Cardiac septum (tissue), 1 donor: ENCODE measurements at places on chromosomes 12 and 14.

DNA sequence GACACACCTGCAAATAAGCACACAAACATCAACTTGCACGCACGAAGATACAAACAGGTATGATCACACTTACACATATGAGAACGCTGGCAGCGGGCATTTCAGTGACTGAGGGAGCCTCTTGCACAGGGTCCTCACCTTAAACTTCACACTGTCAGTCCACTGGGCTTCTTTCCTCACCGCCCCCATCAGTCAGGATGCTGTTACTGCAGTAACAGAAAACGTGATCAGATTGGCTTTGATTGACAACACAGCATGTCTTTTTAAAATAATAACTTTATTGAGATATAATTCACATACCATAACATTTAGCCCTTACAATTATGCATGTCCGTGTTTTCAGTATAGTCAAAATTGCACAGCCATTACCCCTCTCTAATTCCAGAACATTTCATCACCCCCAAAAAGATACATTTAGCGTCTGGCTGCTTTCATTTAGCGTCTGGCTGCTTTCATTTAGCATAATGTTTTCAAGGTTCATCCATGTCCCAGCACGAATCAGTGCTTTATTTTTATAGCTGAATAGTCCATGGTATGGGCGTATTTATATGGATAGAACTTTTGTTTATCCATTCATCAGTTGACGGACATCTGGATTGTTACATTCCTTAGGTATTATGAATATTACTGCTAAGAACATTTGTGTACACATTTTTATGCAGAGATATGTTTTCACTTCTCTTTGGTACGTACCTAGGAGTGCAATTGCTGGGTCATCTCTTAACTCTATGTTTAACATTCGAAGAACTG, 8.4 kb downstream of the CCDC197 start:
- no peak for DNase-seq

DNA sequence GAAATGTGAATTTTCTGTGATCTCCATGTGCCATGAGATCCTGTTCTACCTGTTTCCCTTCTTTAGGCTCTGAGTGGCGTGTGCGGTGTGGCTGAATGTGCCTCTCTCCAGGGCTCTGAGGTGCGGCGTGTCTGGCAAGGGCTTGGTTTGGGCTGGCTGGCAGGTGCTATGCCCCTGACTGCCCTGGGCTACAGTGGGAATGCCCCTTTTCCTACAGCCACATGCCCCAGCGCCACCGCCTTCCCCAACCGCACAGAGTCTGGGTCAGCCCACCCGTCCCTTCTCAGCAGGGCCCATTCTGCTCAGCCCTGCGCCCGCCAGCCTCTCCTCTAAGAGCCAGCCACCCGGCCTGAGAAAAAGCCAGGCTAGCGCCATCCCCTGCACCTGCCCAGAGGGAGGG, 24.7 kb downstream of the BTBD6 start:
- no peak for DNase-seq

- no peak for DNase-seq
Observed at GRCh38 chr12:75478116-75478794, 2.3 kb upstream of the GLIPR1 start.

DNA sequence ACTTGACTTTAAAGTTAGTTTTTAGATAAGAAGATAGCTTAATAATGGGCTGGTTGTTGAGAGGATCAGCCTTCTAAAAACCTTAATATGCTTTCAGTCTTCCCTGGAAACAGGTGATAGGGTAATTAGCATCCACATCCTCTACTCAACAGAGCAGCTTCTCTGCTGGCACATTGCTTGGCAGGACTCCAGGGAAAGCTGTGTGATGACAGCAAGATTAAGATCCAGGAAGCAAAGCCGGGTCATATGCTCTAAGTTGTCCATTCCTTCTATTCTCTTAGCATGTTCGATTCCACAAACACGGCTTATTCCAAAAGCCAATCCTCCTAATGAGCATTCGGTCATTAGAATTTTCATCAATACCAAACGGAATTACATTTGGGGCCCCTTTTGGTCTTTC, 87.0 kb downstream of the HMGA2 start:
- no peak for DNase-seq

- no peak for DNase-seq
Observed at GRCh38 chr14:104637546-104638003, 33.0 kb upstream of the TMEM179 start.

DNA sequence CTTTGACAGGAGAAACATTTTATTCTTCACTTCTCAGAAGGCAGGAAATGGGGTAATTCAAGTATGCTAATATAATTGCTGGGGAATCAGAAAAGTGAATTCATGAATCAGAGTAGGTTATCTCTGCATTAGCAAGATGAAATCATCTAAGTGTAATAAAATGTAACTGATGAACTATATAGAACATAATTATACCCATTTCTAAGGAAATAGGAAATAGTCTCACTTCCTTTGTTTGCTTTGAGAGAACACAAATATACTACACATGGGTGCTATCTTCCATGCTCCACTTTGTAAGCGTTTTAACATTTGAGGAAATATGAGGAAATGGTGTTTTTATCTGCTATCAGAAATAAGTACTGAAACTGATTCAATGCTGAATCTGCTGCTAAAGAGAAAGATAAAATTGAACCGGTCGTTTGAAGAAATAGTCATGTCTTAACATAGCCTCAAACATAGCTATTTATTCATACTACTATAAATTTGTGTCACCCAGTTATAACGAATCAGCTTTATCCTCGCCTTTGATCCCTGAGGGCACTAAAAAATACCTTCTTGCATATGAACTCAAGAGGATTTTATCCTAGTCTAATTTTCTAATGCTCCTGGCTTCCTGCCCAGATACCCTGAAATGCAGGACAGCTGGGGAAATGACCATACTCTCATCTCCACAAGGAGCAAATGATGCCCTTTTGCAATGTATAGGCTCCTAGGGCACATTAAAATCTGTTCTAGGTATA, 696.0 kb downstream of the C12orf50 start:
- no peak for DNase-seq

DNA sequence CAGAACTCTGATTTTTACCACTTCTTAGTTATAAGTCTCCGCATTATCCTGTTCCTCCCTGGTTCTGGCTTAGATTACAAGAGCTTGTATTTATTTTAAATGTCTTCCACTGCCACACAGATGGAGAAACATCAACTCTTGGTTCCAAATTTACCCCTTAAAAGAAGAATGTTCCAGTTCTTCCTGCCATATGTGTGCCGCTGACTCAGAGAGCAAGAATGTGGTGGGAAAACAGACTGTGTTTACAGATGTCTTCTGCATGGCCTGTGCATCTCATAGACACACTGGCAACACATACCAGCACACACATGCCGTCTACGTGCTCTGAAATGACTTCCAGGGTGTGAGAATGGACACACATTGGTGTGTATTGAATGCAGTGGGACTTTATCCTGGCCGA, 383.0 kb downstream of the LRIG3 start:
- no peak for DNase-seq

GRCh38 chr12:104275689-104276088, 27.9 kb upstream of the EID3 start:
- no peak for DNase-seq

GRCh38 chr12:31471823-31472222, 119.1 kb downstream of the DENND5B start:
- no peak for DNase-seq

- DNase-seq, result no peak
Observed at GRCh38 chr14:74655599-74656395, 43.8 kb upstream of the LTBP2 start.

GRCh38 chr12:45231515-45232145, 15.7 kb downstream of the ANO6 start:
- no peak for DNase-seq

DNA sequence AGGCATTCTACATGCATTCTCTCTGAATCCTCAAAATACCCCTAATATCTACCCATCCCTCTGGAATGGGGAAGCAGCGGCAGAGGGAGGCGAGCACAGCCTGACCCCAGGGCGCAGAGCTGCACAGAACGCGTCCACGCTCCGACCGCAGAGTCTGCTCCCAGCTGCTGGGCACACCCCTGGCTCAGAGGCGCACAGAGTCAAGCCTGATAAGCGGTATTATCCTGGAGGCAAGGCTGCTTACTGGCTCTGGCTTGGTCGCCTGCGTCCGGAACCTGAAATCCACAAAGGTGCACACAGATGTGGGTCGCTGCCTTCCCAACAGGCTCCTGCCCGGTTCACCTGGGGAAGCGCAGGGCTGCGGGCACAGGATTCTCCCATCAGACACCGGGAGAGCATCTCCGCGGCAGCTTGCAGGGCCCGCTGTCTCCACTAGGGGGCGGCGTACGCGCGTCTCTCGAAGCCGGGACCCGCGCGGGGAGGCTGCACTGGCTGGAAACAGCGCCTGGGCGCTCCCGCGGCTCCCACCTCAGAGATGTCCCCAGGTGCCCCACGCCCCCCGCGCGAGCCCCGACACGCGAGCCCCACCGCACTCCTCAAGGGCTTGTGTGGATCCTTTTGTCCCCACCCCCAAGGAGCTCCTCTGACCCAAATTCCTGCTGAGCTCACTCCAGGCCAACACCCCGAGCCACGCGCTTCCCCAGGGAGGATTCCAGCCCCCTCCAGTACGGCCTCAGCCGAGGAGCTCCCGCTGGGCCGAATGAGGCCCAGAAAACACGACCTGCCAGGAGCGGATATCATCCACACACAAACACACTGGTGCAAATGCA, 120.1 kb upstream of the FZD10 start:
- peak; percentile 74 for DNase-seq

DNA sequence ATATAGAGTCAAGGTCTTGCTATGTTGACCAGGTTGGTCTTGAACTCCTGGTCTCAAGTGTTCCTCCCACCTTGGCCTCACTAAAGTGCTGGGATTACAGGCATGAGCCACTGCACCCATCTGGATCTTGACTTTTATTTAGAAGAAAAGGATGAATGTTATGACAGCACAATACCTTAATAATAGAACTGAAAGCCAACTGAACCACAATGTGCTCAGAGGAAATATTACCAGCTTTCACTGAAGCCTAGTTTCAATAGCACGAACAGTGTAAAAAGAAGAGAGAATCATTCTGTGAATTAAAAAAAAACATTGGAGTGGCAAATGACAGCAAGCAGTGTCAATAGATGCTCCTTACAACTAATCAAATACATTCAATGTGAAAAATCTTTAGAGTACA, 239.2 kb upstream of the RMST start:
- no peak for DNase-seq

DNA sequence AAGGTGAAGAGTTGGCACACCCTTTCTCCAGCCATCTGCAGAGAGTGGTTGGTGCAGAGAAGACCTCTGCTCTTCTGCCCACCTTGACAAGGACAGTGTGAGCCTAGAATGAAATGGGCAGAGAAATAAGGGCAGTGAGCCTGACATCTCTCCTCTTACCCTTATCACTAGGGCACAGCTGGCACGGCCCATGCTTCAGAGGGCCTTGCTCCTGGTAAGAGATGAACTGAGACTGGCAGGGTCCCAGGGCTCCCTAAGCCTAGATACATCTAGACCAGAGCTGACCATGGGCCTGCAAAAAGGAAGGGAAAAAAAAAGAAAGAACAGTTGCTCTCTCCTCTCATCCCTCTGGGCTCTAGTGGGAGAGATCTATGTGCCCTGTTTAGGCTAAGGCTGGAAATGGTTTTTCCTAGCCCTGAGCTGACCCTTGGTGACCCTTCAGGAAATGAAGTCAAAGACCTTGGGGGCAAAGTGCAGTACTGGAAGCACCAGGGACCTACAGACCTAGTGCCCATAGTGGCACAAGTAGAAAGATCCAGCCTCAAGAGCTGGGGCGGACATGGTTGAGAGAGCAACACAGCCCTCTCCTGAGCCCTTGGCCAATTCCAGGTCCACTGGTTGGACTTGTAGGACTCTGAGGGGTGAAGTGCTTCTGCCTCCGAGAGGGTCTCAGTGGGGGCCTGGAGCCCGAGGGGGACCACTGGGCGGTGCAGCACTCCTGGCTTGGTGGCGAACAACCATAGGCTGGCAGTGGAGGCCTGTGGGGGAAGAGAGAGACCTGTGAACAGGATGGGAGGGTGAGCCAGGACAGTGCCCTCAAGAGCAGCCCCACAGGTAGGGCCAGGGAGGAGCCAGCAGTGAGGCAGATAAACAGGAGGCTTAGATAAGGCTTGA, 22.0 kb downstream of the PRPF40B start:
- DNase-seq, result no peak

- no peak for DNase-seq
Observed at GRCh38 chr14:67068251-67068650, 121.0 kb upstream of the GARIN2 start.

- DNase-seq, result no peak
Observed at GRCh38 chr14:56195223-56195622, 77.0 kb downstream of the PELI2 start.

- no peak for DNase-seq
Observed at GRCh38 chr14:33120966-33121365, 182.3 kb downstream of the NPAS3 start.

DNA sequence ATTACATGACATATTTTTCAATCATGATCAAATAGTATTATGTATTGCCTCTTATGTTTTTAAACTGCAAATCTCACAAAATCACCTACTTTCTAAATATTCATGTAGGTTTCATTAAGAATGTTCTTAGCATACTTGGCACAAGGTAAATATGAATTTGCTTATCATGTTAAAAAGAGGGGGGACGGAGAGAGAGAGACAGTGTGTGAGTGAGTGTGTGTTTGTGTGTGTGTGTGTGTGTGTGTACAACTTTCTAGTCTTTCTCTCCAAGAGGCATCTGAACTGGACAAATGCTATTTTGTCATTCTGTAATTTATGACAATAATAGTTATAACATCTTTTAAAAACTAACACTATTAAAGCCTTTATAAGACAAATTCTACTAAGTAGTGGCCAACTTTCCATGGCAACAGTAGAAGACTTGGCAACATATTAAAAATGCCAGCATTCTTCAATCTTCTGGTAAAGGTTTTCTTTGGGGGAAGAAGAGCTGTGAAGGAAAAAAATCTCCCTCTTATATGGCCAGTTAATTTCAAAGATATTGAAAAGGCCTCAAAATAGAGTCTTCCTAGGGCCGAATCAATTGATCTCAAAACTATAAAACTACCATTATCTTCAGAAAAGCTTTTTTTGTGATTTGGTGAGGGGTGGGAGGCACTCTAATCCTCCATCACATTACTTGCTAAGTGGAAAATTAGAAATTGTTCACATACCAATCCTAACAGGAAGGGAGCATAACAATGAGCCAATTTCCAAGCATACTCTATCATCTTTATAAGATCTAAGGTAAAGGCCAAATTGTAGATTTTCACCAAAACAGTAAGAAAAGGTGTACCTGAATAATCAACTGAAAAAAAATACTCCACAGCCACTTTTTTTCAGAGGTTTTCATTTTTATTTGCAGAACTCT, 28.2 kb downstream of the CDK17 start:
- no peak for DNase-seq

- DNase-seq, result no peak
Observed at GRCh38 chr14:74425525-74426201, 347 bp downstream of the SYNDIG1L start.

- no peak for DNase-seq
Observed at GRCh38 chr12:71455028-71455737, 15.6 kb downstream of the LGR5 start.

DNA sequence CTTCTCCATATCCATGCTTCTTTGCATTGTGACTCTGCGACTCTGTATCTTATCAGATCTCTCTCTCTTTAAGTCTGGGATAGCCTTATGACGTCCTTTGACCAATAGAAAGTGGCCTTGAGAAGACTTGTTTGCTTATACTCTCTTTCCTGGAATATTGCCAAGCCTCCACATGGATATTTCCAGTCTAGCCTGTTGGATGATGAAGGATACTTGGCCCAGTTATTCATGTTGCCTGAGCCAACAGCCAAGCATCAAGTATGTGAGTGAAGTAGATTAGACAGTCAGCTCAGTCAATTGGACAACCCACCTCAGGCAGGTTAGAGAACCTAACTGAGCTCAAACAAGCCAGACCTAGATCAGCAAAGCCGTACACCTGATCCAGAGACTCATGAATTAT, 864.2 kb upstream of the MGAT4C start:
- DNase-seq, result no peak

- no peak for DNase-seq
Observed at GRCh38 chr14:50013198-50013918, 103.0 kb downstream of the VCPKMT start.
